ENCODE measurements at places on chromosomes 7 and 10.

DNA sequence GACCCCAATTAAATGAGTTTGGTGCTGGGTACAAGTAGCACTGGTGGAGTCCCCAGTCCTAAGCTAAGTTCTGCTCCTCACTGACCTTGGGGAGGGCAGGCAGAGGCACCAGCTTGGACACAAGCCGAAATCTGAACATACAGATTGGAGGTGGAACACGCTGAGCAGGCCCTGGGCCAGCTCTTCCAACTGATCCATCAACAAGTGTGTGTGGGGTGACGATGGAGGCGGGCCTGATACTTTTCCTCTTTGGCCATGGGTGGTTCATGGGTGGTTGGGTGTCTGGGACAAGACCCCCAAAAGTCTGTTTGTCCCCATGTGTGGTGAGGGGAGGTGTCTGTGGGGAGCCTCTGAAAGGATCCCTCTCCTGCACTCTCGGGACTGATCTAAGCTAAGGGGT lies 1.9 kb downstream of the ADCYAP1R1 start:
- no peak for DNase-seq

- no peak for DNase-seq
These were observed 85.9 kb downstream of the CCNY start for GRCh38 chr10:35422228-35422627.

GRCh38 chr10:11505639-11506038 lies 105.8 kb downstream of the USP6NL start:
- DNase-seq = no peak

GRCh38 chr7:15407910-15408309 lies 153.9 kb downstream of the AGMO start:
- no peak for DNase-seq

DNA sequence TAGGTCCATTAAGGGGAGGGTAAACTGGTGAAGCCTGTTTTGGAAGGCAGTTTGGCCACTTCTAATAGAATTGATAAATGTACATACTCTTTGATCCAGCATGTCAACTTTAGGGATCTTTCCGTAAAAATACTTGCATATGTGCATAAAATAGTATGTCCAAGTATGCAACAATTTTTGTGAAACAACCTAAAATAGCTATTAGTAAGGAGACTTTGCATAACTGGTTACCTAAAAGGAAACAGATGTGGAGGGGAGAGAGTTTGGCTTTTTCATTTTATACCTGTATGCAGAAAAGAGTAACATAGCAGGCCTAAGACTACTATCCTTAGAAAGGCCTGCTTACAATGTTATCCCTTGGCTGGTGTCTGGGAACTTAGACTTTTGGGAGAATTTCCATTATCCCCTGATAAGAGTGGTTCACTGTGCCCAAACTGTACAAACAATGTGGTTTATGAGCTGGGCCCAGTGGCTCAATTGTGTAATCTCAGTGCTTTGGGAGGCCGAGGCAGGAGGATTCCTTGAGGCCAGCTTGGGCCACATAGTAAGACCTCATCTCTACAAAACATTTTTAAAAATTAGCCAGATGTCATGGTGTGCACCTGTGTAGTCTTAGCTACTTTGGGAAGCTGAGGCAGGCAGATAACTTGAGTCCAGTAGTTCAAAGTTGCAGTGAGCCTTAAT lies 21.3 kb downstream of the PTPN12 start:
- DNase-seq = no peak

DNA sequence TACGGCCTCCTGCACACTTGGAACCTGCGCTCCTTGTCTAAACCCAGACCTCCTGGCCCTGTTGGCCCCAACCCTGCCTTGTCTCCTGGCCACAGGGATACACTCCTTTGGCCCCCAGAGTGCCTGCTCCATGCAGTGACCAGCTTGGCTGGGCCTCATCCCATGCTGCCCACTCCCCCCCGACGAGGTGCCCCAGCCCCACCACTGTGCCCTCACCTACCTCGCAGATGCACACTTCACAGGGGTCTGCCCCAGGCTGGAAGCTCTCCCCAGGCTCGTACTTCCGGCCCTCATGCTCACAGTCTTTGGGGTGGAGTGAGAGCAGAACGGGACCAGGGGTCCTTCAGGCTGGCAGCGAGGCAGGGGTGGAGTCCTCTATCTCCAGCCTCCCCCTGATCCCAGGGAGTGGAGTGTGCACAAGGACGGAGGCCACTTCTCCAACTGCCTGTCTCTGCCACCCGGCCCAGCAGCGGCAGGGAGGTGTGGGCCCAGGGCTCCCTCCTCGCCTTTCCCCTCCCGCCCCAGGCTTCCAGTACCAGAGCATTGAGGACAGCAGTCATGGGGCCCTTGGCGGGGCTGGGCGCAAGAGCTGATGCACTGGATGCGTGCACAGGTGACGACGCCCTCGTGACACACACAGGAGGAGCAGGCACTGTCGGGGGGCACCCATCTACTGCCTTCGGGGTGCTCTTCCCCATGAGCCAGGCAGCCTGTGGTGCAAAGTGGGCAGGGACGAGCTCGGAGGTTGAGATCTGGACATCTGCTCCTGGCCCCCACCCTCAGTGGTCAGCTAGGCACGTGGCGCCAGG lies 22.1 kb downstream of the ATP6V1F start:
- no peak for DNase-seq

- DNase-seq = peak; percentile 80
These were observed 170.6 kb downstream of the PRKG1 start for GRCh38 chr10:51244748-51245490.

DNA sequence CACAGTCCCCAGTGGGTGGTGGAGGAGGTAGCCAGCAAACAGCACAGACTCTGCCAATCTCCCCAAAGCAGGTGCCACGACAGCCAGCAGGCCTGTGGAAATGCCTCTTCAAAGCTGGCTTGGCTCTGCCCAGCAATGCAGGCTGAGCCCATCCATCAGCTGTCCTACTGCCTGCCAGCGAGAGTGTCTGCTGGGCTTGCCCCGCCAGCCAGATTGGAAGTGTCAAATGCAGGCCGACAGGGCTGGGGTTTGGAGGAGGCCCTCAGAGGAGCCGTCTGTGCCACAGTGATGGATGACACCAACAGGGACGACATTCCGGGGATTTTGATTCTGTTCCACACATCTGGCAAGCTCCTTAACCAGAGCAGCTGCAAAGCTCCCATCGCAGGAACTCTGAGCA lies 16.7 kb downstream of the HABP2 start:
- DNase-seq = no peak

GRCh38 chr7:105098863-105099515 lies 85.0 kb downstream of the KMT2E start:
- no peak for DNase-seq

DNA sequence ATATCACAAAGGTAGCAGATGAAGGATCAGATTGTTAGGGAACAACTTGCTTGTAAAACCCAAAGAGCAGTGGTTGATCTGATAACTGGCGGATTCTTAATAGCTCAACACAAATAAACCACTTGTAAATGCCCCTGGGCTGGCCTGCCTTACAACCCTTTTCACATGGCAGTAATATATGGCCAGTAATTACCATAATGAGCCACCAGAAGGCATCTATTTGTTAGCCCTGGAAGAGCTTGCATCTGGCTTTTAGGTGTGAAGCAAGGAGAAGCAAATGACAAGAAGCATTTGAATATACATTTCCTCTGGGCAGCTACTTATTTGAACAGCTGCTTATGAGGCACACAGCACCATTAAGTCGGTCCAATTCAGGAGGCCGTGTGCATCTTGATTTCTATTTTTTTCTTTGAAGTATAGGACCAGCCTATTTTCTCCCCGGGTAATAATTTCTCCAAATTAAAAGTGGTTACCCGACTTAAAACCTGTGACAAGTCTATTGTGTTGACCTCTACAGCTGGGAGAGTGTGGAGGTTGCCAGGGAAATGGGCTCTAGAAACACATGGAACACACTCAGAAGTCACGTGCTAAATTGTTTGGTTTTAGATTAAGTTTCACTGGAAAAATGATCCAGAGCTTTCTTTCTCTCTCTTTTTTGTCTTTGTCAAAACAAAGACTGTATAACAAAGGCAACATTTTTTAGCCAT lies 113.4 kb downstream of the SEM1 start:
- DNase-seq = no peak

GRCh38 chr10:3805201-3805790 lies 20.3 kb upstream of the KLF6 start:
- no peak for DNase-seq

DNA sequence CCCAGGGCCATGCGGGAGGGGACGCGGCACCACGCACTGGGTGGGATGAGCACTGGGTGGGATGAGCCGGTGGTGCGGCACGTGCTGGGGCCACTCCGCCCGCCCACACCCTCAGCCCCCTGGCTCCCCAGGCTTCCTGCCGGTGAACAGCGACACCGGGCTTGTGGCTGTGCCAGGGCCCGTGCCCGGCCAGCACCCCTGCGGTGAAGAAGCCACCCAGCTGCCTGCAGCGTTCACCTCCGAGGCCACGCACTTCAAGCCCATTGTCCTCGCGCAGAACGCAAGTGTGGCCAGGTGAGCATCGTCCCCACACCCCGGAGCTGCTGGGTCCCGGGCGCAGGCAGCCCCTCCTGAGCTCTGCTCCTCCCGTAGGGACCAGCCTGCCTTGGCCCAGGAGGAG lies 31.8 kb upstream of the UTF1 start:
- no peak for DNase-seq

DNA sequence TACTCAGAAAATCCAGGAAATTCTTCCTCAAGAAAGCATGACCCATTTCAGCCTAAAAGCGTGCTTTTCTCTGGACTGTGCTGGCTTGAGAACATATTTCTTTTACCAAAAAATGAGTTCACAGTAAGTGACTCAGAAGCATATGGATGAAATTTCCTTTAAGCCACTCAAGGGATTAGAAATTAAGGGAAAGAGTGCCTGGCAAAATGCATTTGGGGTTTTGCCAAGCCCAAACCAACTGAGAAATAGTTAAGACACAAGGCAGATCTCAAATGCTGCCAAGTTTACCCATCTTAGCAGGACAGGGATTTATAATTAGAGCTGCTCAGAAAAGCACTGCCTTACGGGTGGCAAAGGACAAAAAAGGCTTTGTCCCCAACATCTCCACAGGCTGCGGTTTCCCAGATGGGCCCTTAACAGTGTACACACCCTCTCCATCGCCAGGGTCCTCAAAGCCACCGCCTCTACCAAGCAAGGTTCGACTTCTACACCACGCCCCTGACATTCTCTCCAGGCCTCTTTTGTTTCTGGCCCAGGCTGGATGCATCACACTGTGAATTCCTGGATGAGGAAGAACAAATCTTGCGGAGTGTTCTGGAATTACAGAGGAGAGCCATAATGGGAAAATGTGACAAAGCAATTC lies 30.1 kb upstream of the CDHR3 start:
- DNase-seq = peak; percentile 85

DNA sequence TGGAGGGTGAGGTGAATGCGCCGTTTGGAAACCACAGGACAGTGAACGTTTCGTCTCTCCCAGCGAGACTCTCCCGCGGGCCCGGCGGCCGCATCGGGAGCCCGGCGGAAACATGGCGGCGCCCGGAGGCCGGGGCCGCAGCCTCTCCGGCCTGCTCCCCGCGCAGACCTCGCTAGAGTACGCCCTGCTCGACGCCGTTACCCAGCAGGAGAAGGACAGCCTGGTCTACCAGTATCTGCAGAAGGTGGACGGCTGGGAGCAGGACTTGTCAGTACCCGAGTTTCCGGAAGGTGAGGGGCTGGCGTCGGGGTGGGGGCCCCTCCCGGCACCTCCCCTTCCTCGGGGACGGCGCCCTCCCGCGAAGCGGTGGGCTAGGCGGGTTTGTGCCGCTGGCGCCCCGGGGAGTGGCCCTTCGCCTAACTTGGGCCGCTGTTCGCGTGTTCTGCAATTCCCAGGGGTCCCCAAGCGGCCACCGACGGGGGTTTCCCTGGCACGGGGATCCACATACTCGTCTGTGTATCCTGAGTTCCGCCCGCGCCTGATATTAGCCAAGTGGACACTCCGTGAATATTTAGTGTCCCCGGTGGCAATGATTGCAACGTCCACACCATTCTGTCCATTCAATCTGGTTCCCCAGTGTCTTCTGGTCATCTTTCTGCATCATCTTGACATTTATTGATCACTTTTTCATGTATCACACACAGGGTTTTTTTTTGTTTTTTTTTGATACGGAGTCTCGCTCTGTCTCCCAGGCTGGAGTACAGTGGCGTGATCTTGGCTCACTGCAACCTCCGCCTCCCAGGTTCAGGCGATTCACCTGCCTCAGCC lies 514 bp downstream of the NHLRC2 start:
- no peak for DNase-seq

DNA sequence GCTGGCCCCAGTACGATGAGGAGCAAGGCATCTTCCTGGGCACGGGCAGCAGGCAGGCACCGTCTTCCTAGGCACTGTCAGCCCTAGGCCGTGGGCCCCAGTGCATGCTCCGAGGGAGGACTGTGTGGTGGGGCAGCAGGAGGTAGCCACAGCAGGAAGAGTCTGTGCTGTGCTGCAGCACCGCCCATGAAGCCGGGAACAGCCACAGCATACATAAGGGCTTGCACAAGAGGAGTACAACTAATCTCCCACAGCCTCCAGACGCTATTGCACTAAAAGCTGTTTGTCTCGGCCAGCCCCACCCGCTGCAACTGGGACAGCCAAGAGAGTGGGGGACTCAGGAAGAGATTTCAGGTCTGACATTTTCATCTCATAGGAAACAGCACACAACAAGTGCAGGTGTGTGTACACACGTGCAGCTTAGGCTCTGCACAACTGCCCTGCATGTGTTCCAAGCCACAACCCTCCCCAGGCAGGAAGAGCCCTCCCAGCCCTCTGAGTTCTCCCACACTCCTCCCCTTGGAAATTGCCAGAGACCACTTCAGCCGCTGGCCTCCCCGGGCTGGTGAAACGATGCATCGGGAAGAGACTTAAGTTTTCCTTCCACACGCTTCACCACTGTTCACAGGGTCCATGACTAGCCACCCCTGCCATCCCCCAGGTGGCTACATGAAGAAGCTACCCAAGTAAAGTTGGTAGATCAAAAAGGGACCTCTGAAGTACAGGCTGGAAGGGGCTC lies 88.1 kb upstream of the DDC start:
- DNase-seq = no peak

- no peak for DNase-seq
These were observed 106.8 kb downstream of the NT5C2 start for GRCh38 chr10:103086261-103086660.

- DNase-seq = no peak
These were observed 92.0 kb upstream of the TMEM26 start for GRCh38 chr10:61545170-61545569.

DNA sequence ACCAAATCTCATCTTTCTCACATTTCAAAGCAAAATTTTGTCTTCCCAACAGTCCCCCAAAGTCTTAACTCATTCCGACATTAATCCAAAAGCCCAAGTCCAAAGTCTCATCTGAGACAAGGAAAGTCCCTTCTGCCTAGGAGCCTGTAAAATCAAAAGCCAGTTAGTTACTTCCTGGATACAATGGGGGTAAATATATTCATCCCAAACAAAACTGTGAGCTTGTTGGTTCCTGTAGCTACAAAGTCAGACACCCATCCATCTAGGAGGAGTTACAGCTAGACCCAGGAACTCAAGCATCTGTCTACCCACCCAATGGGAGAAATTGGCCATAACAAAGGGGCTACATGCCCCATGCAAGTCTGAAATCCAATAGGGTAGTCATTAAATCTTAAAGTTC lies 51.9 kb downstream of the MTURN start:
- DNase-seq = no peak

DNA sequence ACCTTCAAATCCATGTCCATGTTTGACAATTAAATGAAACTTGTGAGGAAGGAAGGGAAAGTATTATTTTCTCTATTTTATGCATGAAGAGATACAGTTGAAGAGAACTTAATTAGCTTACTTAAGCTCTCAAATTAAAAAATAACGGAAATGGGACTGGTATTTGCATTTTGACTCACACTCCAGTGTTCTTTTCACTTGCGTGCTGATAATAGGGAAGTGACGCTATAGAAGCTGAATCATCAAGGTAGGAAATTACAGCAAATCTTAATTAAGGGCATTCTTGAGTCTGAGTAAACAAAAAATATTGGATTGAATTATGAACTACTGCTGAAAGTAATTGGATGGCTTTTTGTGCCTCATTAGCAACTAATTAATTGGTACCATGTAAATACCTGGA lies 44.0 kb upstream of the NPVF start:
- DNase-seq = no peak

Data from BJ (cell line).